ENCODE measurements at places on chromosomes 1 and 21.

DNA sequence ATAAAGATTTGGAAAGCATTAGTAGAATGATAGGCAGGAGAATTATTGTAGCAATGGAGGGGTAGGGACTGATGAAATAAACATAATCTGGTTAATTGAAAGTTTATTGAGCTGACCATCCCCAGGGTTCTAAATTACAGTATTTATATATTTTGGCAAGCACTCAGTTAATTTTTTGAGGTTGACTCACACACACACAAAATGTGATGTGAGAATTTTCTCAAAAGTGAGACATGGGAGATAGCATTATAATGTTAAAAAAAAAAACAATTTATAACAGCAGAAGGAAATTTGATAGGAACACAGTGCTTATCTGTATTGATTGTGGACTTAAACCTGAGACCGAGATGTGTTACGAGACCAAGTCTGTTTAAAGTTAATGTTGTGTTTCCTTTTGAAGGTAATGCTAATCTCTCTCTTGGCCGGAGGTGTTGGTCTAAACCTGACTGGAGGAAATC is 24.6 kb downstream of the TRIM45 start:
- H3K27ac ChIP-seq, result no peak overlapping the region
- H3K4me1 ChIP-seq, result no peaks in the 10 kb centered on the region
- no peak for DNase-seq
- H3K27me3 ChIP-seq, result no peaks in the 10 kb centered on the region
- H3K36me3 ChIP-seq, result peaks cover 93% of the 10 kb centered on the region
- H3K4me3 ChIP-seq, result no peak overlapping the region

DNA sequence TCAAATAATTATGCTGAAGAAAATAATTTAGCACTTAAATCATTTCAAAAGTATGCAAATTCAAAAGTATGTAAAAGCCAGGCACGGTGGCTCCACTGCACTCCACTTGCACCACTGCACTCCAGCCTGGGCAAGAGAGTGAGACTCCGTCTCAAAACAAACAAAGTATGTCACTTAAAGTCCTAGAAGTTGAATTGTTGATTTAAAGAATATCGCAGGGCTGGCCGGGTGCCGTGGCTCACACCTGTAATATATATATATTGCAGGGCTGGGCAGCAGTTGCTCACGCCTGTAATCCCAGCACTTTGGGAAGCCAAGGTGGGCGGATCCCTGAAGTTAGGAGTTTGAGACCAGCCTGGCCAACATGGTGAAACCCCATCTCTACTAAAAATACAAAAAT is 8.8 kb upstream of the SETDB1 start:
- no peaks in the 10 kb centered on the region for H3K27me3 ChIP-seq
- no peak overlapping the region for H3K27ac ChIP-seq
- no peaks in the 10 kb centered on the region for H3K4me1 ChIP-seq
- no peak for DNase-seq
- H3K4me3 ChIP-seq, result no peak overlapping the region

DNA sequence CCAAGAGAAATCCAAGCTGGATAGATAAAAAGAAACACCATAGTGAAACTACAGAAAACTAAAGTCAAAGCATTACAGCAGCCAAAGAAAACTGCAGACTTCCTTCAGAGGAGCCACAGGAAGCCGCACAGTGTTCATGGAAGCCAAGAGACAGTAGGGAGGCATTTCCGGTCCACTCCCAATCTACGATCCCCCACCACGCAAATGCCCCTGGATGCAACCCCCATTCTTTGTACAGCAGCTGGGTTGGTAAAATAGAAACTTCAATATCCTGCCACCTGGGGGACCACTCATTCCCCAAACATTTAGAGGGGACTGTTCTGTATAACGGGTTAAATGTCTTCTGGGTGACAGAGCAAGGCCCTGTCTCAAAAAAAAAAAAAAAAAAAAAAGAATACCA is 43.9 kb upstream of the TSPEAR start:
- no peak overlapping the region for H3K27ac ChIP-seq
- peaks cover 7% of the 10 kb centered on the region for H3K4me1 ChIP-seq
- H3K36me3 ChIP-seq, result no peaks in the 10 kb centered on the region
- H3K27me3 ChIP-seq, result no peaks in the 10 kb centered on the region

DNA sequence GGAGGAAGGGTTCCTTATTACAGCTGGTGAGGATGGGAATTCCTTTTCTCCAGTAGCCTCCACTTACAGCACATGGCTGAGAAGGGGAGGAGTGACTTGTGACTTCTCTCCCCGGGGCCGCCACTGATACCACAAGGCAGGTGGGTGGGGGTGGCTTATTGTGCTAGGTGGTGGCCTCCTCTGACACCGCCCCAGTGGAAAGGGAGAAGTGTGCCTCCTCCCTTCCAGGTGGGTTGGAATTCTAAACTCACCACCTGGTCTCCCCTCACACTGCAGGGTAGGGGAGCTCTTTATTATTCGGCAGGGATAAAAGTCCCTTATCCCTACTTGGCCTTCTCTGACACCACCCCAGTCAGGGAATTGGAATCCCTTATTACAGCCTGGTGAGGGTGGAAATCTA is 89.5 kb downstream of the CCDC30 start:
- H3K4me1 ChIP-seq, result peaks cover 10% of the 10 kb centered on the region
- no peaks in the 10 kb centered on the region for H3K36me3 ChIP-seq
- DNase-seq, result no peak
- no peak overlapping the region for H3K27ac ChIP-seq
- no peaks in the 10 kb centered on the region for H3K27me3 ChIP-seq
- H3K4me3 ChIP-seq, result no peak overlapping the region

- H3K27ac ChIP-seq, result no peak overlapping the region
- H3K4me1 ChIP-seq, result no peaks in the 10 kb centered on the region
- no peaks in the 10 kb centered on the region for H3K36me3 ChIP-seq
- no peak for DNase-seq
- no peak overlapping the region for H3K4me3 ChIP-seq
- no peaks in the 10 kb centered on the region for H3K27me3 ChIP-seq
Observed at GRCh38 chr1:18464665-18465050, 16.1 kb upstream of the KLHDC7A start.

DNA sequence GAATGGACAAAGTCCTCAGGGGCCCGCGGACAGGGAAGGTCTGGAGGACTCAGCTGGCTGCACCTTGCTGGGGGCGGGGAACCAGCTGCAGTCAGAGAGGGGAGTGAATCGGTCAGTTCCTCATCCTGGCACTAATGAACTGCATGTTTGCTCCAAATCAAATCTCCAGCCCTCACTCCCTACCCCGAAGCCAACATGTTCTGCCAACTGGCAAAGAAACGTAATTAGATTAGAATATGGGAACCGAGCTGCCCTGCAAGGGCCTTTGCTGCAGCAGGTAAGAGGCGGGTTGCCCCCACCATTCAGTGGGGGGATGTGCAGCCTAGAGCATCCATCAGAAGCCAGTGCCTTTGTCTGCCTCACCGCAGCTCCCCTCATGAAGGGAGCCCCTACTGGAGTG is 121.1 kb downstream of the AJAP1 start:
- no peaks in the 10 kb centered on the region for H3K36me3 ChIP-seq
- DNase-seq, result no peak
- no peaks in the 10 kb centered on the region for H3K4me1 ChIP-seq
- H3K4me3 ChIP-seq, result no peak overlapping the region
- H3K27me3 ChIP-seq, result no peaks in the 10 kb centered on the region

DNA sequence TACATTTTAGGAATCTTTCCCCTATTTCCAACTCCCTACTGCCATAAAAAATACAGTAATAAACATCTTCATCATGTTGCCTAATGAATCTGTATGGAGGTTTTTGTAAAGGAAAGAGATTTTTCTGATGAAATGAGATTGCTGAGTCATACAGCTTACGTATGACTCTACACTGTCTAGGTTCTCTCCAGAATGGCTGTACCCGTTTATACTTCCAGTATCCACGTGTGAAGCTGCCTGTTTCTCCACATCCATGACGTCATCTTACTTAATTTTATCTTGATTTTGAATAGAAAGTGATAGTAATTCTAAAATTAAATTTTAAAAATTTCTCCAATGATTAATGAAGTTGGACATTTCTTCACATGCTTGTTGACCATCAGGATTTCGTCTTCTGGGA is 103.7 kb downstream of the COQ8A start:
- no peak overlapping the region for H3K27ac ChIP-seq
- no peaks in the 10 kb centered on the region for H3K4me1 ChIP-seq
- H3K27me3 ChIP-seq, result no peaks in the 10 kb centered on the region
- no peaks in the 10 kb centered on the region for H3K36me3 ChIP-seq
- no peak for DNase-seq

DNA sequence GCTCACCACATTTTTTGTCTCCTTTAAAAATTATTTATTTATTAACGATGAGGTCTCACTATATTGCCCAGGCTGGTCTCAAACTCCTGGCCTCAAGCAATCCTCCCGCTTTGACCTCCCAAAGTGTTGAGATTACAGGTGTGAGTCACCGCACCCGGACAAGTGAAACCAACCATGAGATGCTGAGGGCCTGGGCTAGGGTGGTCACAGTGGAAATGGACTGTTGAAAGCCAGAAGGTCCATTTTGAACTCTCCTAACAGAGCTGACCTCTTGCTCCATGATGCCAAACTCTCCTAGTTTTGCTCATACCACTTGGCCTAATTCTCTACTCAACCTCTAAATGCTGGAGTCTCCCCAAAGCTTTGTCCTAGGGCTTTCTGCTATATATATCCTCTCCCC is 109.1 kb downstream of the SLC45A1 start:
- no peaks in the 10 kb centered on the region for H3K27me3 ChIP-seq
- peak overlapping the region; percentile 54 for H3K27ac ChIP-seq
- no peaks in the 10 kb centered on the region for H3K36me3 ChIP-seq
- no peak for DNase-seq
- peaks cover 81% of the 10 kb centered on the region for H3K4me1 ChIP-seq
- peak overlapping the region; percentile 51 for H3K4me3 ChIP-seq

DNA sequence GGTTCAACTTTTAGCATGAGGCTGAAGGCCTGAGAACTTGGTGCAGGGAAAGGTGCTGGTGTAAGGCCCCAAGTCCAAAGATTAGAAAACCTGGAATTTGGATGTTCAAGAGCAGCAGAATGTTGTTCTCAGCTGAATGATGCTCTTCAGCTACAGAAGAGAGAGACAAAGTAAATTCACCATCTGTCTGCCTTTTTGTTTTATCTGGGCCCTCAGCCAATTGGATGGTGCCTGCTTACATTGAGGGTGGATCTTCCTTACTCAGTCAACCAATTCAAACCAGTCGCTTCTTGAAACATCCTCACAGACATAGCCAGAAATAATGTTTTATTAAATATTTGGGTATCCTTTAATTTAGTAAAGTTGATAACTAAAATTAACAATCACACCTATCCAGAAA is 748.2 kb upstream of the ADAMTS5 start:
- H3K4me1 ChIP-seq, result no peaks in the 10 kb centered on the region
- no peak for DNase-seq
- H3K36me3 ChIP-seq, result no peaks in the 10 kb centered on the region
- H3K4me3 ChIP-seq, result no peak overlapping the region

GRCh38 chr21:41410767-41411448 is 15.1 kb upstream of the MX1 start:
- no peak overlapping the region for H3K27ac ChIP-seq
- H3K4me3 ChIP-seq, result no peak overlapping the region
- H3K4me1 ChIP-seq, result peaks cover 20% of the 10 kb centered on the region
- no peak for DNase-seq

GRCh38 chr1:197614916-197615692 is 160.2 kb downstream of the DENND1B start:
- H3K4me1 ChIP-seq, result no peaks in the 10 kb centered on the region
- no peak overlapping the region for H3K4me3 ChIP-seq
- no peak overlapping the region for H3K27ac ChIP-seq
- H3K36me3 ChIP-seq, result peaks cover 16% of the 10 kb centered on the region

DNA sequence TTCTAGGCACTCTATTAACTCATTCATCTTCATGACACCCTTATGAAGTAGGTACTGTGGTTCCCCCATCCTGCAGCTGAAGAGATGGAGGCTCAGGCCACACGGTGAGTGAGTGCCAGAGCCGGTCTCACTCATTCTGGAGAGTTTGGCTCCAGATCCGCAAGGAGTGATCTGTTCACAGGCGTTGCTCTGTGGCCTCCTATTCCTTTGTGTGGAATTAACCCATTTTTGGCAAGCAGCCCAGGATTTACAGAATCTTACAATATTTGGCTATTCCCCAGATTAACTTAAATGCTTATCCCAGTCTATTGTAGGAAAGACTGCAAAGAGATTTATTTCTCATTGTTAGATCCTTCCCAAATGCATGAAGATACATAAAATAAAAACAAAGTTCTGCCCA is 29.6 kb downstream of the KIAA0040 start:
- no peak for DNase-seq
- H3K36me3 ChIP-seq, result peaks cover 86% of the 10 kb centered on the region
- H3K4me1 ChIP-seq, result no peaks in the 10 kb centered on the region
- no peak overlapping the region for H3K27ac ChIP-seq
- H3K27me3 ChIP-seq, result no peaks in the 10 kb centered on the region
- no peak overlapping the region for H3K4me3 ChIP-seq

GRCh38 chr1:119984771-119985170 is 84.7 kb downstream of the NOTCH2 start:
- DNase-seq, result no peak
- H3K27ac ChIP-seq, result no peak overlapping the region
- no peak overlapping the region for H3K4me3 ChIP-seq
- H3K27me3 ChIP-seq, result no peaks in the 10 kb centered on the region
- peaks cover 60% of the 10 kb centered on the region for H3K36me3 ChIP-seq

- H3K36me3 ChIP-seq, result peaks cover 27% of the 10 kb centered on the region
- no peak overlapping the region for H3K27ac ChIP-seq
- H3K27me3 ChIP-seq, result no peaks in the 10 kb centered on the region
- H3K4me1 ChIP-seq, result no peaks in the 10 kb centered on the region
Observed at GRCh38 chr1:160245434-160245833, 16.9 kb downstream of the DCAF8 start.

GRCh38 chr1:26853156-26853555 is 9.8 kb upstream of the SFN start:
- no peak overlapping the region for H3K27ac ChIP-seq
- no peak overlapping the region for H3K4me3 ChIP-seq
- H3K4me1 ChIP-seq, result no peaks in the 10 kb centered on the region
- no peaks in the 10 kb centered on the region for H3K27me3 ChIP-seq
- peak; percentile 60 for DNase-seq

DNA sequence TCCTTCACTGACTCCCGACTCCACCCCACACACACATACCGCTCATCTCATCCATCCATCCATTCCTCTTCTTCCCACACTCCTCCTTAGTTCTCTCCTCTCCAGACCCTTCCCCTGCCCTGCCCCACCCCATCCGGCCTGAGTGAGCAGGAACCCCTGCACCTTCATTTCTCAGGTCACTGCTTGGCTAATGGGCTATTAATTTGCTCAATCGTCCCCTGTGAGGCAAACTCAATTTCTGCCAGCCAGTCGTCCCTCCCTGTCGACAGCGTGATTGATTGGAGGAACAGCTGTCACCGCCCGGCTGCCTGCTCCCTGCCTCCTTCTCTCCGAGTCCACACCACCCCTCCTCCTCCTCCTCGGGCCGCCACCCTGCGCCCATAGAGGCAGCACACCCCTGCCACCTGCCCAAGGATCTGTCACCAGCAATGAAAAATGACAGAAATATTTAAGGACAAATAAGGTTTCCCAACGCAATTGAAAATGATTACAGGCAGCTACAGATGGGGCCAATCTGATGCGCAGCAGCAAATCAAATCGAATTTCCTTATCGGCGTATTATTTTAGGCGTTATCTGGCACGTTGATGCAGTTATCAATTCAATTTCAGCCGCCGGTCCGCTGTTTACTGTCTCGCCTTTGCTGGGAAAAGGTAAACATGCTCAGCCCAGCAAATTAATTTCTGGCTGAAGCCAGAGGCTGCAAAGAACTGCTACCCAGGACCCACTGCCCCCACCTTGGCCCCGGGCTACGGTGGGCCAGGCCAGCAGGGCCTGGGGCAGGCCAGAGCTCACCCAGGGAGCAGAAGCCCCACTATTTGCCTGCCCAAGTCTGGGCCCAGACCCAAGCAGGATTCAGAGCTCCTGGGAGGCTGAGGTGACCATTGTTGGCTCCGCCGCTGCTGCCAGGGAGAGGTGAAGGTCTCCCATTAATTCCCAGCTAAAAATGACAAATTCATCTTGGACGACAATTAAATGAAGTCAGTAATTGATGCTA is 71.3 kb downstream of the TMEM53 start:
- no peak overlapping the region for H3K27ac ChIP-seq
- H3K4me3 ChIP-seq, result no peak overlapping the region
- H3K27me3 ChIP-seq, result no peaks in the 10 kb centered on the region

All from CD14-positive monocyte (primary cell).